ENCODE measurements at places on chromosomes 11 and 22.

GRCh38 chr11:9600644-9601036 lies 27.2 kb downstream of the WEE1 start:
- DNase-seq = no peak

GRCh38 chr11:86537541-86538222 lies 134.7 kb downstream of the ME3 start:
- peak; percentile 66 for DNase-seq

GRCh38 chr11:69211540-69211919 lies 55.8 kb downstream of the SMIM38 start:
- no peak for DNase-seq

DNA sequence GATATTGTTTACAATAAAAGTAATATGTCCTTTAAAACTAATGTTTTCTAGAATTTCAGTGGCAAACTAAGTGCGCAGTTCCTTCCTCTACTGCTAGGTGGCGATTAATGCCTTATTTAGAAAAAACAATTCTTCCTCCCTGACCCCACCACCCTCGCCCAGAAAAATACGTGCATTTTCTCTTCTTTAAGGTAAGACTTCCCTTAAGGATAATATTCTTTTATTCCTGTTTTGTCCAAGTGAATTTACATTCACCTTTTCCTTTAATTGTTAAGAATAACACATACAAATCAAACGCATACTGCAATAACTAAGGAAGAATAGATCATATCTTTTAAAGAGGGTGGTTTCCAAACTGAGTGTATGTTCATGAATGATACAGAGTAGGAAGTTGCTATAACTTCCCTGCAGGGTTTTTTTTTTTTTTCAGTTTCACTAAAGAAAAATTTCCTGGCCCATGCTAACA lies 17.0 kb upstream of the PSMA1 start:
- peak; percentile 40 for DNase-seq

- peak; percentile 56 for DNase-seq
These were observed 126.1 kb downstream of the PGR start for GRCh38 chr11:101003468-101003867.

- no peak for DNase-seq
These were observed 6.4 kb downstream of the DGKZ start for GRCh38 chr11:46353698-46354097.

GRCh38 chr11:17165247-17165890 lies 42.4 kb downstream of the PIK3C2A start:
- DNase-seq = no peak

GRCh38 chr11:68843052-68843561 lies 1.4 kb upstream of the CPT1A start:
- DNase-seq = no peak

GRCh38 chr22:45284705-45285262 lies at the start of gene UPK3A:
Gene UPK3A (plus strand): TSS chr22:45284949. CDS start chr22:45285014, 65 bp downstream.
- DNase-seq = peak; percentile 9

DNA sequence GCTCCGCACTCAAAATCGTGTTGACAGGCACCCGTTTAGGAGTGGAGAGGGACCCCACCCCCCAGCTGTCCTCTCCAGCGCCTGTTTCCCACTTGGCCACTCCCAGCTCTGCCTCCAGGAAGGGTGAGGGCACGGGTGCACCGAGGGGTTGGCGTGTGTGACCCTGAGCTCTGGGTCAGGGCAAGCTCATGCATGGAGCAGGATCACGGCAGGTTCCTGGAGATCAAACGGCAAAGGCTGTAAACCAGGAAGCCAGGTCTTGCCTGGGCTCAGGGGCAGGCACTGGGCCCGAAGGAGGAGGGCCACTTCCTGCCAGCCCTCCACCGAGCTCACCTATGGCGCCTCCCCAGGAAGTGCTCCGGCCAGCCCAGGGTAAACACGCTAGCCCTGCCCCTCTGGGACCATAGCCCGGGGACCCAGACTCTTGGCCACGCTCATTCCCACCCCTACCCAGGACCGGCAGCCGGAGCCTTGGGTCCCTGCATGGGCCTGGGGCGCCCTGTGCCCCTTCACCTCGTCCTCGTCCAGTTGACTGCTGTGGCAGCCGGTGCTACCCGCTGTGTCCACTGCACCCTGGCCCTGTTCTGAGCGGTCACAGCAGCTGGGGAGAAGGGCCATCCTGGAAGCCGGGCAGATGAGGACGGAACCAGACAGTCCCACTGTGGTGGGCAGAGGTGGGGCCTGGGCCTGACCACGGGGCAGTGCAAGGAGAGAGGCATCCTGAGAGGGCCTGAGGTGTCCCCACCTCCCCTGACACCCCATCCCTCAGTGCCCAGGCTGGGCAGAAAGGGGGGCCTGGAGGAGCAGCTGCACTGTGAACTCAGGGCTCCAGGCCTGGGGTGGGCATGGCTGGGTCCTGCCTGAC lies 1.0 kb upstream of the EPS8L2 start:
- DNase-seq = no peak

DNA sequence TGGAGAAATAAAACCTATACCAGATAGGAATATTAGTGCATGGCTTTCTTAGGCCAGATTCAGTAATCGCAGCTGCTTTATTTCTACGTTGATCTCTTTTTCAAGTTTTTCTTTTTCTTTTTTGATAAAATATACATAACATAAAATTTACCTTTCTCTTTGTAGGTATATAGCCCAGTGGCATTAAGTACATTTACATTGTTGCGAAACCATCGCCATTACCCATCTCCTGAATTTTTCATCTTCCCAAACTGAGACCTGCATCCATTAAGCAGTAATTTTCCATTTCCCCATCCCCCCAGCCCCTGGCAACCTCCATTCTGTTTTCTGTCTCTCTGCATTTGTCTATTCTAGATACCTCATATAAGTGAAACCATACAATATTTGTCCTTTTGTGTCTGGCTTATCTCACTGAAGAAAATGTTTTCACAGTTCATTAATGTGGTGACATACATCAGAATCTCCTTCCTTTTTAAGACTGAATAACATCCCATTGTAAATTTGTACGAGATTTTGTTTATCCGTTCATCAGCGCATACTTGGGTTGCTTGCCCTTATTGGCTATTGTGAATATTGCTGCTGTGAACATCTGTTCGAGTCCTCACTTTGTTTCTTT lies 41.4 kb downstream of the PANX1 start:
- DNase-seq = no peak

GRCh38 chr11:2448661-2449547 lies 4.1 kb downstream of the KCNQ1 start:
- DNase-seq = no peak

Data from NCI-H524 (cell line).